CD4-positive, alpha-beta T cell treated with Interleukin-4 for 4 hours (primary cell): ENCODE measurements at places on chromosomes 7 and 10.

GRCh38 chr7:51238981-51239495 lies 77.6 kb downstream of the COBL start:
- DNase-seq, result no peak

- no peak for DNase-seq
Measured at GRCh38 chr10:71531485-71532446, 135.0 kb downstream of the CDH23 start.

GRCh38 chr7:117006907-117007684 lies 53.8 kb downstream of the ST7 start:
- no peak for DNase-seq

- no peak for DNase-seq
Measured at GRCh38 chr7:137978464-137979237, 23.2 kb downstream of the CREB3L2 start.

DNA sequence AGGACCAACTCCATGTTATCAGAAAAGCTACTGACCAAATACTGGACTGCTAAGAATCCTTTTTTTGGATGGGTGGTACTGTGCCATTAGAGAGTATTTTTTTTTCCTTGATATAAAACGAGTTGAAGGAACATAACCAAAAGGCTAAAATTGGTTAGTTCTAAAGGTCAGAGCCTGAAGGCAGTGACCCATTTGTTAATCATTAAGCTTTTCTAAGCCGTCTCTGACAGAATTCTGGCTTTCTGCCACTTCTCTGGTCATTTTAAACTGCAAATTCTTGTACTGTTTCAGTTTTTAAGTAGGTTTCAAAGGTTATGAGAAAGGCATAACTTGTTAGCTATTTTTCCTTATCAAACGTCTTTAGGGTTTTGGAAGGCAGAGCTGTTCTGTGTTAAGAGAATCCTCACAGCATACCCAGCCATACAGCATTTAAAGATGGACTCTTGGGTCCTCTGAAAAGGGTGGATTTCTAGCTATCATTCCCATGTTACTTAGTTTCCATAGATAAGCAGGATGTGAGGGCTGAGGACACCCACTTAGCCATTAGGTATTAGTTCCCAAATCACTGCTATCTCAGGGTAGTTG lies 196.8 kb downstream of the RNLS start:
- DNase-seq, result no peak

DNA sequence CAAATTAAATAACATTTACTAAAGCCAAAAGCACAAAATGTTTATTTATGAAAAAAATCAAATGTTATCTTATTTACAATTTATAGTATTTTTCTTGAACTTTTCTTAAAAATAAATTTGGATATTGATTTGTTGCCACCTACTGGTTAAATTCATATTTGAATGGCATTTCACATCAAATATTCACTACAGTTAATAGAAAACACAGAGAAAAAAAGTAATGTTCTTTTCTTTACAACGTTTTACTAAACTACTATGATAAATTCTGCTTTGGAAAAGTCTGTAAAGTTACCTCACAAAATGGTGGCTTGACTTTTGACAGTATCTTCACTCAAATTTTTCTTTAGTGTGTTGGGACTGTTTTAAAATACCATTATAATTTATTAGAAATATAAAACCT lies 52.7 kb downstream of the SRPK2 start:
- DNase-seq, result no peak

DNA sequence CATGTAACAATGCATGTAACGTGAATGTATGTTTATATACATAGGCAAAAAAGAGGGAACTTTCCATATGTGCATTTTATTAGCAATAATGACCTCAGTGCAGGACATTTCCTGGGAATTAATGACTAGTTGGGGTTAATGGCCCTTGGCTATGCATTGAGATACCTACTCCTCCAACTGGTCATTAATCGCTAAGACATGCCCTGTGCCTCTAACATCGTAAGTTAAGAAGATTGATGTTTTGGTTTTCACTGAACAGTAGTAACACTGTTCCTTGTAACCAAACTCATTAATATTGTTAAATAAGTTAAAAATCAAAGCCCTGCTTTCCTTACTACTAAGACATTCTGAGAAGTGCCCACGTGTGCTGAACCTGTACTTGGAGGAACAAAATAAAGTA lies 61.7 kb downstream of the SEMA3D start:
- DNase-seq, result no peak

GRCh38 chr7:2970307-2970664 lies 73.4 kb downstream of the CARD11 start:
- no peak for DNase-seq

GRCh38 chr10:71048971-71049615 lies 160.7 kb upstream of the PCBD1 start:
- DNase-seq, result no peak

DNA sequence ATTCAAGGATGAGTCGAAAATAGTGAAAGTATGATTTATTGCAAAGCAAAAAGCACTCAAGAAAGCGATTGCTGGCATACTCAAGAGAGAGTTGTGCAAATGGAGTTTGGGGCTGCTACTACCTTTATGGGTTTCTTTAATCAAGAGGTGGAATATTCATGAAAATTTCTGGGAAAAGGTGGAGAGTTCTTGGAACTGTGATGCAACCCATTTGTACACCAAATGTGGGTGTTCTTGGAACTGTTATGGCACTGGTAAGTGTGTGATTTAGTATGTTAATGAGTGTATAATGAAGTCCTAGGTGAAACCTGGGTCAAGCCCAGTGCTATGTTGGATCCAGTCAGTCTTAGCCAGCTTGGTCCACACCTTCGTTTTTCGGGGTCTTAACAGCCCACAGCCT lies 3.4 kb upstream of the VOPP1 start:
- DNase-seq, result no peak

DNA sequence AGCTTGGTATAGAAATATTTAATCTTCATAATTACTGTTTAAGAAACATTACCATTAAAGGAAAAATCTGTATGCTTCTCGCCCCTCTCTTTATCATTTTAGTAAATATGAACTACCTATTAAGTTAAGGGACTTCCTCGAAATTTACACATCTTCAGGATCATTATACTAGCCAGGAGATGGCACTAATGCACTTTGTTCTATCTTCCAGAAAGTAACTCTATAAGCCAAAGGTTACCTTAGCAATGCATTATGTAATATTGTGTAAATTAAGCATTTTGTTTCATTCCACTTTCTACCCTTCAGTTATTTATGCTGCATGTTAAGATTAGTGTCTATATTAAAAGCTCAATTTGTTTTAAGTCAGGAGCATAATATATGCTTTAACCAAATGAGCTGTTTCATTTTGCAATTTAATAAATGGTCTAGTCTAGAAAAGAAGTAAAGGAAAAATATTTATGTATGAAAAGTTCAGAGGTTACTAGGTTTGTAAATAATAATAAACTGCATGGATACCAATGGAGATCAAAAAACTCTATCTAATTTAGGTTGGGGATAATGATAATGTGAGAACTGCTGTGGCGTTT lies 128.5 kb downstream of the ANKRD7 start:
- DNase-seq, result no peak

DNA sequence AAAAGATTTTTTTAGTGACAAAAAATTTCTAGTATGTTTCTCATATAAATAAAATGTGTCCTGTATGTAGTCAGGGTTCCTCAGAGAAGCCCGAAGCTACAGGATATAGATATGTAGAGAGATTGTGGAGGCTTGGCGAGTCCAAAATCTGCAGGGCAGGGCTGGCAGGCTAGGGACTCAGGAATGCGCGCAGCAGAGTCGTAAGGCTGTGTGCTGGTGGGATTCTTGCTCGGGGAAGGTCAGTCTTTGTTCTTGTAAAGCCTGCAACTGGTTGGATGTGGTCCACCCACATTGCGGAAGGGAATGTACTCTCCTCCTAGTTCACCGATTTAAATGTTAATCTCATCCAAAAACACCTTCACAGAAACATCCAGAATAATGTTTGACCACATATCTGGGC lies 30.6 kb downstream of the LHPP start:
- DNase-seq, result no peak

- DNase-seq, result no peak
Measured at GRCh38 chr7:138170959-138171703, 94.9 kb downstream of the AKR1D1 start.

GRCh38 chr7:135618510-135618909 lies 43.8 kb upstream of the STMP1 start:
- no peak for DNase-seq

DNA sequence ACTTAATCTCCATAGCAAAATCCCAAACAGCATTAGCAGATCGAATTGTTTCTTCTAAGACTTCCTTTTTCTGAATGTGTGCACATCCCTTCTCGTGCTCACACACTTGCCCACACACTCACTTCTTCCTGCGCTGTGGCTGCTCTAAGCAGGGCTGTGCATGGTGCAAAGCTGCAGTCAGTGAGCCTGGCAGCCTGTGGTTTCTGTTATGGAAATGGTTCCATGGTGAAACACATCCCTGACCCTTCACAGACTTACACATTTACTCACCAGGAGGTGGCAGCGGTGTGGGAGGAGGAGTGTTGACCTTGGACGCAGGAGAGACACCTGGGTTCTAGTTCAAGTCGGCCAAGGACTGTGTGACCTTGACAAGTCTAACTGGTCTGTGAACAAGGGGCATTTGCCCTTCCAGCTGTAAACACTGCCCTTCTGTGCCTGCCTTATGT lies 24.9 kb downstream of the MTURN start:
- peak; percentile 5 for DNase-seq

- DNase-seq, result no peak
Measured at GRCh38 chr10:101400585-101400984, 46.6 kb downstream of the BTRC start.

DNA sequence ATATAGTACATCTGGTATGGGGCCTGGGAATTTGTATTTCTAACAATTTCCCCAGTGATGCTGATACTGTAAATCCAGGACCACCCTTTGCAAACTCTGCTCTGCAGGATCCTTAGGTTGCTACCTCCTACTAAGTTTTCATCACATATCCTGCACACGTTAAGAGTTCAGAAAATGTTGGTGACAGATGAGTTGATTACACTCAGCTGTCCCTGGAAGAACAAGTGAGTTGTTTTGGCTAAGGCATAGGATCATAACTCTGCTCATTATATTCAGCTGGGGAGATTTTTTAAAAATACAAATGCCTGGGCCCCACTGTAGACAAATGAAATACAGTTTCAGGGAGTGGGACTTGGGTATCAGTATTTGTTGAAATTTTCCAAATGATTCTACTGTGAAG lies 274.6 kb upstream of the HABP2 start:
- DNase-seq, result no peak

DNA sequence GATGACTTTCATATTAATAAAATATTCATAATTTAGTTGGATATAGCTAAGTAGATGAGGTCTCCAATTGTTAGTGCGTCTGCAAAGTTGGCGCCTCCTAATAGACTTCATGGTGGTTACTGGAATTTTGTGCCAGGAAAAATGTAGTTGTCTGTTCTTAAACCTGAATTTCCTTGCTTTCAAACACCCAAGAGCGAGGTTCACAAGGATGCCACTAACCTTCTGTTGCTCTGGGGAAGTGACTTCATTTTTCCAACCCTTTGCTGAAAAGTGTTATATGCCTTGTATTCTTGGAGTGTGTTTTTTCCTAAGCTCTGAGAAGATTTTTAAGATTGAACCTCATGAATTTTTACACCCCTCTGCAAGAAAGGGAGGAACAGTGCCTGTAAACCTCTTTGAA lies 98.9 kb upstream of the GLCCI1 start:
- no peak for DNase-seq

- no peak for DNase-seq
Measured at GRCh38 chr10:12639996-12640944, 290.9 kb downstream of the CAMK1D start.

- no peak for DNase-seq
Measured at GRCh38 chr7:151455690-151456089, 15.7 kb upstream of the CRYGN start.

GRCh38 chr10:132960071-132960472 lies 17.7 kb upstream of the CFAP46 start:
- DNase-seq, result no peak

GRCh38 chr10:112835944-112836451 lies 114.0 kb upstream of the TCF7L2 start:
- no peak for DNase-seq

DNA sequence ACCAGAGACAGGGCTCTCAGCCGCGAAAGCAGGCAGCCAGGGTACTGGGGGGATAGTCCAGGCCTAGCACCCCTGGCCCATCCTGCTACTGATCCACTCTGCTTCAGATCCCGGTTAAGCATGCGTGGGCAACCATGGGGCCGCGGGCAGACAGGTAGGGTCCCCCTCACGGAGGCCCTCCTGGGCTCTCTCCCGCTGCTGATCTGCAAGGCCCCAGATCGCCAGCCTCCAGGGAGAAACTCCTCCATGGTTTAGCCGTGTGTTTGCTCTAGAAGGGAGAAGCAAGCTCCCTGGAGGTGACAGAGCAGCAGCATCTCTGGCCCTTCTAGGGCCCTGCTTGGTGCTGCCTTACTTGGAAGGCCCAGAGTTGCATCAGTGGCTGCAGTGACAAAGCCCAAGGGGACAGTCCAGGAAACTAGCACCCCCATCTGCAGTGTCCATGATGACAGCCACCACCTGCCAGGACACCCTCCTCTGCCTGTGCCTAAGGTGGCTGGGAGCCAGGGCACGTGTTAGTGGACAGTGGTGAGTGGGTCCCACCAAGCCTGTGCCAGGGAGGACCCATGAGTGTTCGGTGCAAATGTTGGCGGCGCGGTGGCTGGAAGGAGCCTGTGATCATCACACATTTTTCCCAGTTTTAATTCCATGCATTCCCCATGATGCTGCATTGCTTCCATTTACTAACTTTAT lies 29.2 kb downstream of the CALML5 start:
- DNase-seq, result no peak
